ENCODE measurements at places on chromosomes 13 and 19.
A peak's percentile ranks its signal among the peaks of the same experiment; 100 is the strongest.

GRCh38 chr13:30841154-30841553 lies 64.9 kb upstream of the MEDAG start:
- DNase-seq: no peak

- DNase-seq: peak; percentile 42
Observed at GRCh38 chr19:10230173-10230860, 814 bp downstream of the S1PR2 start.

GRCh38 chr19:4738734-4739133 lies 15.1 kb upstream of the DPP9 start:
- DNase-seq: no peak

GRCh38 chr13:45490068-45490467 lies 25.3 kb downstream of the COG3 start:
- no peak for DNase-seq

- peak; percentile 38 for DNase-seq
Observed at GRCh38 chr13:84366506-84366905, 484.2 kb upstream of the SLITRK1 start.

Measured in iris pigment epithelial cell (primary cell).